ENCODE measurements at places on chromosomes 5 and 9. TPM values are rescaled to one million over a fixed set of nuclear protein-coding genes. Genes with fewer than 3 reads are reported as not detected.

DNA sequence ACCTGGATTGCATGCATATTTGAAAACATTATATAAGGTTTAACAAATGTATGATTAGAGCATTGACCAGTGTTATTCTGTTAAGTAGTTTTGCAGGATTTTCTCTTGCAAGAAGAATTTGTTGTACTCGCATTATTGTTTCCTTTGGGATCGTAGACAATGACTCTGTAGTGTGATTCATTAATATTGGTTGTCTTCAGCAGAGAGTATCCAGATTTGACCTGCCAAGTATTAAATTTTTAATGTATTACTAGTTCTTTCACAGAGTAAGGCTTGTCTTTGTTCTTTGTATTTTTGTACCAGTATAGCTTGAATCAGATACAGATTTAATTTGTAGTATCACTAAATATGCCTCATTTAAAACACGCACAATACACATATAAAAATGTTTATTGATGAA is 155.0 kb downstream of the PBX3 start:
- no peak for DNase-seq

DNA sequence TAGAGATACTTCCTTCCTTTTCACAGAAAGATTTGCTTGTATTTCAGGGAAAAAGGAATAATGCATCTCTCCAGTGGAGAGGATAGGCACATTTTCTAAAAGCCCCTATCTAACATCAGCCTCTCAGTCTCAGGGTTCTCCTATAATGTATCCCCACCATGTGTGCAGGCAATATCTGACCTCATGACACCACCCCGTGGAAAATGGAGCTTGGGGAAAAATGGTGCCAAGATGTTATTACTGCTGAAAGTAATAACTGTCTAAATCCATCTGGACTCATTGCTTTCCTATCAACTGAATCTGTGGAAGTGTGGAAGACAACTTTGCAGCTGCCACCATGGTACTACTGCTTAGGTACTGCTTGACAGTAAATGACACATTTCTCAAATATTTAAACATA is 574.3 kb downstream of the LRRC70 start:
- DNase-seq = no peak

DNA sequence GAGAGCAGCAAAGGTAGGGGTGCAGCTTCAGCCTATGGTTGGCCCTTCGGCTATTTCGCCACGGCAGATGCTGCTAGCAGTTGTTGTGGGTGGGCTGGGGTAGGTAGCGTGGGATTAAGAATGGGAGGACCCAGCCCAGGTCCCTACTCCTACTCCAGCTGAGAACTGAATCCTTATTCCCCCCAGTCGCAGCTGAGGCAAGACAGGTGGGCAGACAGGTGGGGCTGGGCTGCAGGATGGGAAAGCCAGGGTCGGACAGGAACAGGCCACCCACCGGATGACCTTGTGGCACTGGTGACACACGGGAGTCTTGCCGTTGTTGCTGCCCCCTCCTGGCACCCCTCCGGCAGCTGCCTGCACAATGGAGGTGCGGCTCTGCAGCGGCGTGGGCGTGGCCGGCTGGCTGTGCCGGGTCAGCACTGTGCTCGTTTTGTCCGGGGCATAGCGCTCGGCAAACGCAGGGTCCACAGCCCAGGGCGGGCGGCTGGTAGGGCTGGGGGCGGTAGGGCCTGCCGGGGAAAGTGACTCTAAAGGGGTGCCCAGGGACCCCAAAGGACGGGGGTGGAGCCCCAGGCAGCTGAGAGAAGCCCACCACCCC is 8.2 kb downstream of the PDLIM7 start:
- no peak for DNase-seq

DNA sequence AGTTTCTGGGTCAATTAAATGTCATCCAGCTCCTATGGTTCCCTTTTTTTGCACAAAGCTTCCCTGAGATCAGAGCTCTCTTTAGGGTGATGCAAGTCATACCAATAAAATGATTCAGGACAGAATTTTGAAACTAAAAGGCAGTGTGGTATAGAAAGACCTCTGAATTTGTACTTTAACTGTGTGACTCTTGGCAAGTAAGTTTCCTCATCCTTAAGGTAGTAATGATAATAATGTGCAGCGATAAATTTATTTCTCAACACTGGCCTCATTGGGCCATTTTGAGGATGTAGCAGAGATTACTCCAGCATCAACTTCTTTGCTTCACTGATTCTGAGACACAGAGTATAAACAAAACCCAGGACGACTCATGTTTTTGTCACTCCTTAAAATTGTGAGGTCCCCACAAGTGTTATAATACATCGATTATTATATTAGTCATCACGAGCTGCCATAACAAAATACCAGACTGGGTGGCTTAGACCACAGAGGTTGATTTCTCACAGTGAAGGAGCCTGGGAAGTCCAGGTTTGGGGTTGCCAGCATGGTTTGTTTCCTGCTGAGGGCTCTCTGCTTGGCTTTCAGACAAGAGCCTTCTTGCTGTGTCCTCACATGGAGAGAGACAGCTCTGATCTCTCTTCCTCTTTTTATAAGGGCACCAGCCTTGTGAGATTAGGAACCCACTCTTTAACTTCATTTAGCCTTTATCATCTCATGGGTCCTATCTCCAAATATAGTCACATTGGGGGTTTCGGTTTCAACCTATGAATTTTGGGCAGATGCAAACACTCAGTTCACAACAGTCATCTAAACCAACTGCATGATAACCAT is 293.0 kb downstream of the ZNF608 start:
- peak; percentile 70 for DNase-seq

- DNase-seq = peak; percentile 95
Observed at GRCh38 chr5:167294882-167295680, 996.4 kb upstream of the WWC1 start.

TMEM215 gene
- not detected for total RNA-seq

SMC5 gene
- 13.5 TPM for total RNA-seq

All from HT1080 (cell line).